ENCODE measurements at places on chromosomes 11 and 22. TPM values are rescaled to one million over a fixed set of nuclear protein-coding genes. Genes with fewer than 3 reads are reported as not detected.
A peak's percentile ranks its signal among the peaks of the same experiment; 100 is the strongest.

- no peak for DNase-seq
Observed at GRCh38 chr22:50080077-50080465, 5.2 kb downstream of the MLC1 start.

Gene KRTAP5-9
- total RNA-seq = not detected

Gene OR2AG2
- total RNA-seq = not detected

Gene HPS5
- 11.5 TPM for total RNA-seq

DNA sequence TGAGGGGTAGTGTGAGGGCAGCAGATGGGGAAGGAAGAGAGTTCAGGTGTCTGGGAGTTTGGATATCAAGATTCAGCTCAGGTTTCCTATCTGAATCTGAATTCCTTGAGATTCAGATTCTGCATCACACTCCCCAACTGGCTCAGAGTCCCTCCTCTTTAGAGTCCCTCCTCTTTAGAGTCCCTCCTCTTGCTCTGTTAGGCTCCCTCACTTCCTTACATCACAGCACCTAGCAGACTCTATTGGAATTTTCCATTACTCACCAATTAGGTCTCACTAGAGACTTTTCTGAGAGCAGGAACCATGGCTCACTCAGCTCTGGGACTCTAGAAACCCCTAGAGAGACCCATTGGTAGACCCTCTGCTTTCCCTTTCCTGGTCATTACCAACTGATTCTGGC lies 303.4 kb upstream of the SYN3 start:
- no peak for DNase-seq

GRCh38 chr11:102810950-102811660 lies 13.1 kb upstream of the MMP1 start:
- no peak for DNase-seq

Gene OR5A1
- not detected for total RNA-seq

GRCh38 chr11:64762674-64763525 lies 3.1 kb upstream of the PYGM start:
- no peak for DNase-seq

Gene MAP6
- 5.7 TPM for total RNA-seq

- DNase-seq = peak; percentile 88
Observed at GRCh38 chr22:29799217-29799680, 32.1 kb downstream of the UQCR10 start.

DNA sequence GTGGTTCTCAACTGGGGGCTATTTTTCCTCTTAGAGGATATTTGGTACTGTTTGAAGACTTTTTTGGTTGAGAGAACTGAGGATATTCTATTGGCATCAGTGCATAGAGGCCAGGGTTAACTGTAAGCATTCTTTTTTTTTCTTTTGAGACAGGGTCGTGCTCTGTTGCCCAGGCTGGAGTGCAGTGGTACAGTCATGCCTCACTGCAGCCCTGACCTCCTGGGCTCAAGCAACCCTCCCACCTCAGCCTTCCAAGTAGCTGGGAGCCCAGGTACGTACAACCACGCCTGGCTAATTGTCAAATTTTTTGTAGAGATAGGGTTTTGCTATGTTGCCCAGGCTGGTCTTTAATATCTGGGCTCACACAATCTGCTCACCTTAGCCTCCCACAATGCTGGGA lies 12.9 kb downstream of the MMP7 start:
- DNase-seq = no peak

- peak; percentile 26 for DNase-seq
Observed at GRCh38 chr11:36376009-36376887, 80.2 kb downstream of the PRR5L start.

GRCh38 chr11:11882539-11882938 lies 40.8 kb downstream of the USP47 start:
- DNase-seq = no peak

- no peak for DNase-seq
Observed at GRCh38 chr11:104883342-104883741, 14.9 kb downstream of the CASP12 start.

Gene C11orf42
- not detected for total RNA-seq

DNA sequence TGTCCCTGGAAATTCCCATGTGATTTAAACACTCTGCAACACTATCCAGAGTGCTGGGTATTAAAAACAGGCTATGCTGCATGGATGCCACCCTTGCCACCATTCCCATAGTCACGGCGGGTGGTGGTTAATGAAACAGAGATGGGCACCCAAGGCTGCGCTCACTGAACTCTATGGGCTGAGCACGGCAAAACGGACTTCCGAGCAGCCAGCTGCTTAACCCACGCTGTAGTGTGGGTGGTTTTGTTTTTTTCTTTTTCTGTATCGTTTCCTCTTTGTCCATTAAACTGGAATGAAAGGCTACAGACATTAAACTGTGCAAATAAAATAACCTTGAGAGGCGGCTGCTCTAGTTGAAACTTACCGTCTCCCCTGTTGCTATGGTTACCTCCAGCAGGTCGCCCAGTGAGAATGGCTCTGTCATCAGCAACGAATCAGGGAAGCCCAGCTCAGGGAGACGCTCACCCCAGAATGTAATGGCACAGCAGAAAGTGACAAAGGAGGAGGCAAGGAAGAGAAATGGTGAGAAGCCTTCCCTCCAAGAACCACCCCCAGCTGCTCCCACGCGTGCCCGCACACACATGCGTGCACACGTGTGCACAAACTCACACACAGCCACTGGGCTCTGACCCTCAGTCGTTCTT lies 102.1 kb downstream of the C11orf91 start:
- DNase-seq = no peak

Gene MUC6
- total RNA-seq = not detected

Gene DEUP1
- total RNA-seq = not detected

GRCh38 chr11:34938611-34939010 lies 22.2 kb downstream of the PDHX start:
- no peak for DNase-seq

Gene OR51B4
- not detected for total RNA-seq

GRCh38 chr11:77093987-77094840 lies 8.4 kb upstream of the OMP start:
- DNase-seq = no peak

Gene FADS3
- 65.5 TPM for total RNA-seq

DNA sequence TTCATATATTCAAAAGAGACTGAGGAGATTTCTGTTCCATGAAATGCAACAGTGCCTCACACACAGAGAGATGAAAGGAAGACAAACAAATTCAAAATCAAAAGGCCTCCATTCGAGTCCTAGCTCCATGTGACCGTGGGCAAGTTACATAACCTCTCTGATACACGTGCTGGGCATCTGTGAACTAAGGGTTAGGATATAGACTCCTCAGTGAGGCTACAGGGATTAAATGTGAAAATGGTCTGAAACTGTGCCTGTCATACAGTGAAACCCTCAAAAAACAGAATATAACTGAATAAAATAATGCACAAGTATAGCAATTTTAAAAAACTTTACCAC lies 111.8 kb upstream of the MTMR2 start:
- no peak for DNase-seq

GRCh38 chr11:91170711-91171110 lies 947.9 kb upstream of the CHORDC1 start:
- no peak for DNase-seq

GRCh38 chr22:42994276-42994916 lies 20.6 kb downstream of the PACSIN2 start:
- no peak for DNase-seq

DNA sequence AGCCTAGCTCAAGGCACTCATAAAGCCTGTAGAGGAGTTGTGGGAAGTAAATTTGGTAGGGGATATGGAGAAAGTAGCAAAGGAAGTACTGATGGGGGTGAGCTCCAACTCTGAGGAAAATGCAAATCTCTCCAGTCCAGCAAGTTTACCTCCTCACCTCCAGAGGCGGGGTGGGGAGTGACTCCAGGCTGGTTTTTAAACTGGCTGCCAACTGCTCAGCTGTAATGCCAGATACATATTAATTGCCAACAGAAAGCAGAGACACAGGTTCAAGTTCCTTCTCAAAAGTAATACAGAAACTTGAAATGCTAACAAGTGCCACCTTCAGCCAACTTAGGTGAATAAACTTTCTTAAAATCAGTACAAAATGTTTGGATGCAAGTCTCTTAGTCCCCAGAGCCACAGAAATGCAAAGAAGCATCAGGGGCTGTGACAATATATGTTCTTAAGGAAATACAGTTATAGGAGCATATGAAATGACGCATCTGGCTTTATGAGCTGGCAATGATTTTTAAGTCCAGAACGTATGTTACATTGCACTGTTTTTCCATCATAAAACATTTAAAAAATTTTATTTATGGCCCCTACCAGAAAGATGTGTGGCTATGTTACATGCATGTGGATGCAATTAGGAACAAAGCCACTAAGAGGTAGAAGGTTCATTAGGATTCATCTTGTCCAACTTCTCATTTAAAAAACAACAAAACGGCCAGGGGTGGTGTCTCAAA lies 436.4 kb upstream of the CCDC90B start:
- no peak for DNase-seq

DNA sequence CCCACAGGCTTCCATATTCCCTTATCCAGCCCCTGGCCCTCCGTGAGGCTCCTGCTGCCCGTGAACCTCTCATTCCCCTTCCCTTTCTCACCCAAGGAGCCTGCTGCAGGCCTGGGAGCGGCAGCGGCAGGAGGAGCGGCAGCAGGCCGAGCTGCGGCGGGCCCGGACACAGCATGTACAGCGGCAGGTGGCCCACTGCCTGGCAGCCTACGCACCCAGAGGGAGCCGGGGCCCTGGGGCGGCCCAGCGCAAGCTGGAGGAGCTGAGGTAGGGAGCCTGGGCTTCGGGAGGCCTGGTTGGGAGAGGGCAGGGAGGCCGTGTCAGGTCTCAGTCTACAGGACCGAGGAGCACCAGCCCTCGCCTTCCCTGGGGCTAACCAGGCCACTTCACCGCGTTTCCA lies 8.1 kb upstream of the SART1 start:
- no peak for DNase-seq

Gene SLC25A18
- 2.7 TPM for total RNA-seq

Gene ART1
- total RNA-seq = 0.58 TPM

DNA sequence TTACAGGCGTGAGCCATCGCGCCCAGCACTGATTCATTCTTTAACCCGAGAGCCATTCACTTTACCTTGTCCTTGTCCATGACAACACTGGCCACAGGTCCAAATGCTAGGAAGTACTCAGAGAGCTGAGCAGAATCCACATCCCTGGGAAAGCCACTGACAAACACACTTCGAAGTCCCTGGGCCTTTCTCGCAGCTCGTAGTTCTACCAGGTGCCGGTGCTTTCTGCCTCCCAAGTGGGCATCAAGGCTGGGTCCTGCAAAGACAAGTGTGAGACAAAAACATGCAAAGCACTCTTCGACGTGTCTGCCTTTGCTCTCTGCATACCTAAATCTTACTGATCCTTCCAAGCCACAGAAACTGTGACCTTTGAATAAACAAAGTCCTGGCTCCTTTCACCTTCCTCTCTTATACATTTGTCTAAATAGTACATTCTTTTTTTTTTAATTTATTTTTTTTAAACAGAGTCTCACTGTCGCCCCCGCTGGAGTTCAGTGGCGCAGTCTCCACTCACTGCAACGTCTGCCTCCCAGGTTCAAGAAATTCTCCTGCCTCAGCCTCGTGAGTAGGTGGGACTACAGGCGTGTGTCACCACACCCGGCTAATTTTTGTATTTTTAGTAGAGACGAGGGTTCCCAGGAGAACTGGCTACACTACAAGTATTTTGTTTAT lies 2.2 kb downstream of the TUT1 start:
- DNase-seq = no peak

GRCh38 chr22:37502342-37503182 lies 16.4 kb upstream of the MFNG start:
- DNase-seq = no peak

Gene OR52N4
- total RNA-seq = not detected

Gene KRTAP5-4
- total RNA-seq = not detected

Gene PANX2
- 0.58 TPM for total RNA-seq

- no peak for DNase-seq
Observed at GRCh38 chr11:46832511-46833214, 13.4 kb downstream of the CKAP5 start.

DNA sequence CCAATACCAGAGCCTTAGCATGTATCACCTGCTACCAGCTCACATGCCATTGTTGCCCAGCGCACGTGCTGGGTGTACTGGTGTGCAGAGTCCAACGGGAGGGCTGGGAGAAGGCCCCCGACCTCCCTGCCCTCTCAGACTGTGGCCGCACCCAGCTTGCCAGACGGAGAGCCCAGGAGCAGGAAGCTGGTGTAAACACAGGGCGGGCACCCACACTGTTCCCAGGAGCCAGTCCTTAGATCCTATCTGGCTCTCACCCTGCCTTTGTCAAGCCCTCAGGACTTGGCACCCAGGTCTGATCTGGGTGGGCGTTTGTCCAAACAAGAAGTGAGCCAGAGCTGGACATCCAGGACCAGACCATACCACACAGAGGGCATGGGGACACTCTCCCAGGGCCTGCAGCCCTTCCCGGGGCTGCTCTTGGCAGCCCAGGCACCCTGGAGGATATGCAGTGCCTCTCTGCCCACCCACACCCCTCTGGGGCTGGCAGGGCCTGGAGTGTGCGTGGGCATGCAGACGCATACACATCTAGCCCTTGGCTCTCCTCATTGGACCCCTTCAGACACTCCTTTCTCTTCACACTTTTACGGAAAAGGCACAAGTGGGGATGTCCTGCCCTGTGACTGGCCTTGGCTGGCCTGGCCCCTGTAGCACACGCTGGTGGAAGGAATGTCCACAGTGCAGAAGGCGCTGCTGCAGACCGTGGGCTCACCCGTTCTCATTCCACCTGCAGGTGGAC lies 19.9 kb upstream of the CLDN5 start:
- DNase-seq = no peak

Gene HSCB
- 9.8 TPM for total RNA-seq

GRCh38 chr11:128180441-128181087 lies 406.8 kb downstream of the ETS1 start:
- no peak for DNase-seq

Gene CTSD
- 831 TPM for total RNA-seq

- DNase-seq = no peak
Observed at GRCh38 chr11:67273260-67273990, 7.2 kb downstream of the GRK2 start.

All from left ventricle myocardium inferior (tissue), 1 donor.